ENCODE measurements at places on chromosomes 4 and X. TPM values are rescaled to one million over a fixed set of nuclear protein-coding genes. Genes with fewer than 3 reads are reported as not detected.
A peak's percentile ranks its signal among the peaks of the same experiment; 100 is the strongest.

- H3K4me1 ChIP-seq, result peaks cover 8% of the 10 kb centered on the region
- no peak overlapping the region for H3K27ac ChIP-seq
- H3K27me3 ChIP-seq, result peaks cover 3% of the 10 kb centered on the region
- no peak overlapping the region for H3K4me3 ChIP-seq
- no peak for DNase-seq
- H3K36me3 ChIP-seq, result no peaks in the 10 kb centered on the region
Measured at GRCh38 chr4:15238720-15239119, 189.1 kb upstream of the C1QTNF7 start.

The ZGRF1 gene
- total RNA-seq, result 24.8 TPM

DNA sequence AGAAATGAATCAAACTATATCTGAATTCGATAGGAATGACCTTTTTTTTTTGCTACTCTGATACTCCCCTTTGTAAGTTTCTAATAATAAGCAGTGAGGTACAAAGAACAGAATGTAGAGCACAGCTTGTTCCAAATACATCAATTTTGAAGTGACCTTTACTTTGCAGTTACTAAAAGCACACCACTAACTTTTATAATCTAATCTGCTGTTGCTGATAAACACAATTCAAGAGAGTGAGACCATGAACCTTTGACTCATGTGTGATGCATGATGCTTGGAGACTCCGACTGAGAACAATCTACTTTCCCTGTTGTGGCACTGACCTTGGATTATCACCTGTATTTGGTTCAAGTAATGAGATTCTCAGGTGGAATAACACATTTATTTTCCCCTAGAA, 91.6 kb upstream of the GNPDA2 start:
- DNase-seq, result no peak
- no peaks in the 10 kb centered on the region for H3K27me3 ChIP-seq
- no peak overlapping the region for H3K27ac ChIP-seq
- no peaks in the 10 kb centered on the region for H3K4me1 ChIP-seq
- no peaks in the 10 kb centered on the region for H3K36me3 ChIP-seq

GRCh38 chr4:164997324-164997723, 19.9 kb upstream of the TRIM61 start:
- H3K27me3 ChIP-seq, result peaks cover 12% of the 10 kb centered on the region
- no peak overlapping the region for H3K27ac ChIP-seq
- H3K4me1 ChIP-seq, result peaks cover 3% of the 10 kb centered on the region

The CXXC4 gene
- total RNA-seq, result 3.9 TPM

GRCh38 chr4:38172078-38172477, 211.9 kb downstream of the PTTG2 start:
- H3K4me3 ChIP-seq, result no peak overlapping the region
- H3K4me1 ChIP-seq, result peaks cover 29% of the 10 kb centered on the region
- H3K27me3 ChIP-seq, result no peaks in the 10 kb centered on the region
- DNase-seq, result no peak
- H3K27ac ChIP-seq, result no peak overlapping the region

GRCh38 chr4:101345271-101345595, 2.1 kb downstream of the PPP3CA start:
- H3K4me3 ChIP-seq, result peak overlapping the region; percentile 95
- H3K27me3 ChIP-seq, result peaks cover 6% of the 10 kb centered on the region
- no peak for DNase-seq
- peaks cover 11% of the 10 kb centered on the region for H3K36me3 ChIP-seq
- H3K4me1 ChIP-seq, result peaks cover 9% of the 10 kb centered on the region
- H3K27ac ChIP-seq, result peak overlapping the region; percentile 79

- no peak for DNase-seq
- no peaks in the 10 kb centered on the region for H3K27me3 ChIP-seq
- peak overlapping the region; percentile 92 for H3K4me3 ChIP-seq
- H3K27ac ChIP-seq, result peak overlapping the region; percentile 100
Measured at GRCh38 chr4:82373486-82373815, 340 bp downstream of the HNRNPD start.

DNA sequence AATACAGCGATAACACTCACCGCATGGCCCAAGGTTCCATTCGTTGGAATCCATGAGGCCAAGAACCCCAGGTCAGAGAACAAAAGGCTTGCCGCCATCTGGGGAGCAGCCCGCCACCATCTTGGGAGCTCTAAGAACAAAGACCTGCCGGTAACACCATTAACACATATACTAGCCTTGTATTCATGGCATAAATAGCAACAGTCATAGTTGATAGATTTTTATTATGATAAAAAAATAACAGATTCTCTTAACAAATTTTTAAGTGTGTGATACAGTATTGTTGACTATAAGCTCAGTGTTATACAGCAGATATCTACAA, 309.4 kb downstream of the GLUD2 start:
- no peak overlapping the region for H3K27ac ChIP-seq
- no peak for DNase-seq
- H3K36me3 ChIP-seq, result no peaks in the 10 kb centered on the region
- no peak overlapping the region for H3K4me3 ChIP-seq
- no peaks in the 10 kb centered on the region for H3K4me1 ChIP-seq

GRCh38 chr4:236028-236427, 69.2 kb downstream of the ZNF732 start:
- DNase-seq, result no peak
- no peaks in the 10 kb centered on the region for H3K36me3 ChIP-seq
- H3K4me3 ChIP-seq, result no peak overlapping the region
- no peaks in the 10 kb centered on the region for H3K27me3 ChIP-seq

DNA sequence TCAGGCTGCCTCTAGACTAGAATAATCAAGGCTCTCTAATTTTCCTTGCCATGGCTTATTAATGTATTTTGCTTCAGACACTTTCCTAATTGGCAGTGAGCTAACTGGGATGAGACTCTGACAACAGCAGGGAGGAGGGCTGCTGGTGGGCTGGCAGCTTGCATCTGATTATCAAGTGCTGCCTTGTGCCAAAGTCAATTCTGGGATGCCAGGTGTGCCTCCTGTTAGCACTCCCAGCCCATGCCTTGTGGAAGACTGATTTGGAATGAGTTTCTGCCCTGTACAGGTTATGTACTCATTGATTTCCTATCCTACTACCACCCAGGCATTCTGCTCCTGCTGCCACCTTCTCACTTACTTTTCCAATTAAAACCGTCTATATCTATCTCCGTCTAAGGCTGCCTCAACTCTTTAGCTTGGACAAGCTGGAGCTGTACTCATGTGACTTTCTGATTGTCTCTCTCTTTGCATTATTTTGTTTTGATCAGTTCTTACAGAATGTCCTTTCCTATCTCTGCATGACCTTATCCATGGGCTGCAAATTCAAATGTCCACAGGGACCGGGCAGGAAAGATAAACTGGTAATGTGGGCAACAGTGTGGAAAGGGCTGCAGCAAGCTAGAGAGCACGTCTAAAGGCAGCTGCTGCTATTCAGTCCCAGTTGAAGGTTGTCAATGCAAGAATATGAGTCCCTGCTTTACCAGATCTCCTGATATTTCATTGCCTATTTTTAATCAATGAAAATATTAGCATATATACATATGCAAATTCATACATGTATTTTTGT, 112.6 kb downstream of the GABRA2 start:
- H3K4me1 ChIP-seq, result no peaks in the 10 kb centered on the region
- H3K36me3 ChIP-seq, result no peaks in the 10 kb centered on the region
- peaks cover 10% of the 10 kb centered on the region for H3K27me3 ChIP-seq
- DNase-seq, result no peak

- H3K4me3 ChIP-seq, result no peak overlapping the region
- H3K27me3 ChIP-seq, result no peaks in the 10 kb centered on the region
- DNase-seq, result no peak
- H3K36me3 ChIP-seq, result peaks cover 30% of the 10 kb centered on the region
- peaks cover 4% of the 10 kb centered on the region for H3K4me1 ChIP-seq
Measured at GRCh38 chrX:2391869-2392606, 108.7 kb downstream of the DHRSX start.

GRCh38 chr4:98710831-98711230, 52.4 kb upstream of the TSPAN5 start:
- H3K4me1 ChIP-seq, result no peaks in the 10 kb centered on the region
- H3K27ac ChIP-seq, result no peak overlapping the region

GRCh38 chrX:118588715-118589114, 93.1 kb downstream of the DOCK11 start:
- H3K27me3 ChIP-seq, result no peaks in the 10 kb centered on the region
- no peak overlapping the region for H3K4me3 ChIP-seq
- no peak for DNase-seq

- H3K27me3 ChIP-seq, result peaks cover 8% of the 10 kb centered on the region
- peaks cover 4% of the 10 kb centered on the region for H3K4me1 ChIP-seq
- no peak overlapping the region for H3K27ac ChIP-seq
- no peak overlapping the region for H3K4me3 ChIP-seq
- DNase-seq, result no peak
Measured at GRCh38 chr4:121126449-121127006, 37.6 kb downstream of the TNIP3 start.

- peaks cover 15% of the 10 kb centered on the region for H3K27me3 ChIP-seq
- DNase-seq, result no peak
- H3K4me1 ChIP-seq, result peaks cover 24% of the 10 kb centered on the region
- no peaks in the 10 kb centered on the region for H3K36me3 ChIP-seq
Measured at GRCh38 chr4:7524843-7525242, 90.1 kb upstream of the PSAPL1 start.

- peaks cover 4% of the 10 kb centered on the region for H3K4me1 ChIP-seq
- H3K36me3 ChIP-seq, result peaks cover 4% of the 10 kb centered on the region
- no peaks in the 10 kb centered on the region for H3K27me3 ChIP-seq
Measured at GRCh38 chr4:186227744-186228513, 622 bp downstream of the KLKB1 start.

- no peak for DNase-seq
- H3K36me3 ChIP-seq, result no peaks in the 10 kb centered on the region
- no peak overlapping the region for H3K4me3 ChIP-seq
Measured at GRCh38 chr4:125762537-125762936, 447.8 kb downstream of the FAT4 start.

The FAM9C gene
- 0.67 TPM for total RNA-seq

Data from type B pancreatic cell (in vitro differentiated cells).